Fibroblast of mammary gland (primary cell): ENCODE measurements at places on chromosomes 7 and 10.
A peak's percentile ranks its signal among the peaks of the same experiment; 100 is the strongest.

- no peak for DNase-seq
Observed at GRCh38 chr7:100352984-100353684, 4.8 kb upstream of the PILRB start.

GRCh38 chr10:88598055-88598454 lies 11.5 kb downstream of the LIPJ start:
- no peak for DNase-seq

- DNase-seq = no peak
Observed at GRCh38 chr7:116436305-116436826, 63.2 kb upstream of the CAV2 start.

DNA sequence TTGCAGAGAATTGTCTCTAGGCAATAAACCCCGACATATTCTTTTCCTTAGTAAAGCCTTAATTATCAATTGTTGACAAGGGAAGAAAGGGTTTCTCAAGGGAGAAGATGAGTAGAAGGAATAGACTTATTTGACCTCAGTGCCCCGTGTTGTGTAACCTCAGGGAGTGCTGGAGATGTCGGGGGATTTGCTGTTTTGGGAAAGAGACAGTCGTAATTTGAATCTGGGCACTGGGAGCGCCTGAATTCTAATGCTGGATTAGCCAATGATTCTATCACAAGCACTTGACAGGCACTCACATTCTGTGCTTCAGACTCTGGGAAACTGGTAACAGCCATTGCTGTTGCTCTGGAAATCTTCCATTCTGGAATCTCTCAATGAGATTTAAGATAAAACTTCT lies 13.8 kb upstream of the LMOD2 start:
- no peak for DNase-seq

DNA sequence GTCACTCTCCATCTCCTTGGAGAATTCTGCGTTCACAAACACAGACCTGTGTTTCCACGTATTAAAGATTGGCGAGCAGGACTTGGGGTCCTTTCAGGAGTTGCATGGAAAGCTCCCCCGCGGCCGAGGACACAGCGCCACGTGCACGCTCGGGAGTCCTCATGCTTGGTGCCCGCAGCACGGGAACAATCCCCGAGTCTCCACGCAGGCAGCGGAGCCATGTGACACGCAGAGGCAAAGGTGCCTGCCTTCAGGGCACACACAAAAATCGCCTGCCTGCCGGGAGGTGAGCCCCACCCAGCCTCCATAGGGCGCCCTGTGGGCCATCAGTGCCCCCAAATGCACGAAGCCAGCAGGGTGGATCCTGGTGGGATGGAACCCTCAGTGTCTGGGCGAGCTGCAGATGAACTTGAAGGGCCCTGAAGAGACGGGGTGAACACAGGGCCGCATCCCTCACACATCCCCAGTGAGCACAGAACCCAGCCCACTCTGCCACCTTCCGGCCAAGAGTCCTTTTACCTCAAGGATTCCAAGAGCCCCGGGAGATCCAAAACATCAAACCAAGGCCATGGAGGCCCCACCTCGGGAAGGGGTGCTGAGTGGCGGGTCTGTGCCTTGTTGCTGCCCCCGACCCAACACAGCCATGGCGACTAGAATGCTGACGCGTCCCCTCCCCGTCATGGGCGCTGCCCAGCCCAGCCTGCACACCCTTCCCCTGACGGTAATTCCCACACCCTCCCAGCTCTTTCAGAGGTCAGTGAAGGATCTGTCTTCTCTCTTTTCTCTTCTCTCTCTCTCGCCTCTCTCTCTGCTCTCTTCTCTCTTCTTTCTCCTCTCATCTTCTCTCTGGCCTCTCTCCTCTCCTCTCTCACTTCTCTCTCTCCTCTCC lies 55.9 kb downstream of the CFAP46 start:
- no peak for DNase-seq

- DNase-seq = peak; percentile 80
Observed at GRCh38 chr7:113730309-113730955, 188.4 kb downstream of the PPP1R3A start.

DNA sequence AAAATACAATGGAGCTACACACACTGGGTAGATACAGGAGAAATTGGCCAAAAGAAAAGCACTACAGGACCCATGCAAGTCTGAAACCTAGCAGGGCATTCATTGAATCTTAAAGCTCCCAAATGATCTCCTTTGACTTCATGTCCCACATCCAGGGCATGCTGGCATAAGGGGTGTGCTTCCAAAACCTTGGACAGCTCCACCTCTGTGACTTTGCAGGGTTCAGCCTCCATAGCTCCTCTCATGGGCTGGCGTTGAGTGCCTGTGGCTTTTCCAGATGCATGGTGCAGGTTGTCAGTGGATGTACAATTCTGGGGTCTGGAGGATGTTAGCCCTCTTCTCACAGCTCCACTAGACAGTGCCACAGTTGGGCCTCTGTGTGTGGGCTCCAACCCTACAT lies 626.3 kb upstream of the POT1 start:
- no peak for DNase-seq

- no peak for DNase-seq
Observed at GRCh38 chr7:158004123-158004490, 583.5 kb downstream of the PTPRN2 start.

DNA sequence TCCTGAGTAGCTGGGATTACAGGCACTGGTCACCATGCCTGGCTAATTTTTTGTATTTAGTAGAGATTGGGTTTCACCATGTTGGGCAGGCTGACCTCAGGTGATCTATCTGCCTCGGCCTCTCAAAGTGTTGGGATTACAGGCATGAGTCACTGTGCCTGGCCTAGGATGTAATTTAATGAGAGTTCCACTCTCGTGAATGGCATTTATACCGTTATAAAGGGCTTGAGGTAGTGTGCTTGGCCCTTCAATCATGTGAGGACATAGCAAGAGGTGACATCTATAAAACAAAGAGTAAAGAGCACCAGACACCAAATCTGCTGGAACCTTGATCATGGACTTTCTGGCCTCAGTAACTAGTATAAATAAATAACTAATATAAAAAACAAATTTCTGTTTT lies 93.5 kb upstream of the PPP1R9A start:
- DNase-seq = no peak

DNA sequence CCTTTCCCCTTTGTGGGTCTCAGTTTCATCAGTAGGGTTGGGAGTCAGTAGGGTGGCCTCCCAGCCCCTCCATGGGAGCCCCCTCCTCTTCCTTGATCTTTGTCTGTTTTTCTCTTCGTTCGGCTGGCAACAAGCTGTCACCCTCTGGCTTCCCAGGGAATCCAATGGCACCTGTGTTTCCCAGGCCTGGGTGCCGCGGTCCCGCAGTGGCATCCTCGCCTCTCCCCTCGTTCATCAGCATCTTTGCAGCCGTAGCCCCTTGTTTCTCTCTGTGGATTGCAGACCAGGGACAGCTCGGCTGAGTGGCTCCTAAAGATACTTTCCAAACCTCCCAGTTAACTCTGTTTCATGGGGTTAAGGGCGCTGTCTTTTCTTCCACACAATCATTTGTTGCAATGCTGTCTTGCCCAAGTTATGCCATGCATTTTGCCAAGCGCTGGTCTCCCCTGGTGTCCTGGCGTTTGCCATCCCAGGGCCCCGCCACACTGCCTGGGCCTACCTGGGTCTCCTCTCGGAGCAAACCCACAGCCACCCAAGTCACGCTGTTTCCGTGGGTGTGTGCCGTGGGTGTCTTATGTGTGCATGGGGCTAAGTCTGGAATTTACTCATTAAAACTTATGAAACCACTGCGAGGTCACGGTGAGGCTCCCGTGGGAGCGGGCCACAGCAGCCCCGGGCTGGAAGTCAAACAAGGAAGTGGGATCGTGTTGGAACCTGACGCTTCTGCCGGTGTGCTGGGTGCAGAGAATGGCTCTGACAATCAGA lies 189.4 kb upstream of the SHH start:
- no peak for DNase-seq

- DNase-seq = no peak
Observed at GRCh38 chr10:73867126-73867807, 7.1 kb downstream of the CAMK2G start.

DNA sequence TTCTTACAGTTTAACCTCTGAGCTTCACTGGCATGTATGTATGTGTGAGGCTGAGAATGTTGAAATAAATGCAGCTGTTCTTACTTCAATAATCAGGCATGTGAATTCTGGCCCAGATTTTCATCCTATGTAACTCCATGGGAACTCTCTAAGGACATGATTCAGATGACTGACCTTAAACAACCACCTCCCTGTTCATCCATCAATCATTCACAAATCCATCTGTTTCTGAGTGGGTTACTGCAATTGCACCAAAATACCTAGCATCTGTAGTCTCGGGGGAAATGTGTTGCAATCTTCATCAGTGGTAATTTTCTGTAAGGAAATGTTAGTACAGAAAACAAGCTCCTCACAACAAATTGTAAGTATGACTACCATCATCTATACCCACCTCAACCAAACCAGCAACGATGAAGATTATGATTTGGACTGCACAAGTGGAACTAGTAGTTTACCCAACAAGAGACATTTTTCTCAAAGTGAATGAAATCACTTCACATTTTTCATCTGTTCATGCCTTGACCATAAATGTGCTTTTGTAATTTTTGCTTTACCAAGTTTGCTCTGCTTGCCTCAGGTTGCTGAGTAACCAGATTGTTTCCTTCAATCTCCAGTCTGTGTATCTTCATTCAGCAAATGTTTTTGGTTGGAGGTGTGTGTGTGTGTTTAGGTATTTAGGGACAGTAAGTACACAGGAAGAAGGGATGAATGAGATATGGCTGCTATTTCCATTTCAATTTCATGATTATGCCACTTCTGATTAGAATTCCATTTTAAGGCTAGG lies 65.7 kb upstream of the FZD8 start:
- DNase-seq = peak; percentile 72

- DNase-seq = no peak
Observed at GRCh38 chr7:158494162-158494586, 93.4 kb downstream of the PTPRN2 start.

- DNase-seq = peak; percentile 20
Observed at GRCh38 chr7:32476816-32477648, 13.1 kb downstream of the LSM5 start.

GRCh38 chr7:64625114-64626082 lies 40.5 kb upstream of the ZNF107 start:
- DNase-seq = no peak

GRCh38 chr10:71547876-71548846 lies 151.4 kb downstream of the CDH23 start:
- DNase-seq = peak; percentile 27

DNA sequence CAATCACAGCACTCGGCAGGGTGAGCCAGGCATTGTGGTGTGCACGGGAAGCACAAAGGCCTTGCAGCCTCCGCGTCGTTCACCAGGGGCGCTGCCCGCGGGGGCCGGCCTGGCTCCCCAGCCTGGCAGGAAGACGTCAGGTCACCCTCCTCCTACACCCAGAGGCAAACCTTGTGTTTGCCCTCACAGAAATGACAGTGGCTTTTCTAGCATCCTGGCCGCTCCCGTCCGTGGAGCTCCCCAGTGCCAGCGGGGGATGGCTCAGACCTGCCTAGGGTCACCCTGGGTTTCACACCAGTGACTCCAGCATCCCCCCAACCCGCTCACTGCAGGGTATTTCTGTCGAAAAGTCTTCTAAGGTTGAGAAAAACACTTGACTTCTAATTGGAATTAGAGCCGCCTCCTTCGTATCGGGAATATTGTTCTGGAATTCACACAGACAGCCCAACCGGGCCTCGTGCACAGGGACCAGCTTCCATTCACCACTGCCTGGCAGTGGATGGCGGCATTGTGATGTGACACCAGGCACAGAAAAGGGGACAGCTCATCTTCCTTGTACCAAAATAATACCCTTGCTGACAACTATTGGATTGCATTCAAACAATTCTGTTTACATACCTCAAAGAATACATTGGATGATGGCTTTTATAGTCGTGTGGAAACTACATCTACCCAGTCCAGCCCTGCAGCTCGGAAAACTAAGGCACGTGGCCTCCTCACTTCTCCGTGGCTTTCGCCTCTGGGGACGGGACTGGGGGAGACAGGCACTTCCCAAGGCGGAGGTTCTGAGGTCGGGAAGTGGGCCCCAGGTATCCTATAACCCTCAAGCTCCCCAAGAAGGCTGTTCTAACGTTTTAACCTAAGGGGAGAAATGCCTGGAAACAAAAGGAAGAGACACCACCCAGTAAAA lies 109.0 kb downstream of the EBF3 start:
- no peak for DNase-seq

DNA sequence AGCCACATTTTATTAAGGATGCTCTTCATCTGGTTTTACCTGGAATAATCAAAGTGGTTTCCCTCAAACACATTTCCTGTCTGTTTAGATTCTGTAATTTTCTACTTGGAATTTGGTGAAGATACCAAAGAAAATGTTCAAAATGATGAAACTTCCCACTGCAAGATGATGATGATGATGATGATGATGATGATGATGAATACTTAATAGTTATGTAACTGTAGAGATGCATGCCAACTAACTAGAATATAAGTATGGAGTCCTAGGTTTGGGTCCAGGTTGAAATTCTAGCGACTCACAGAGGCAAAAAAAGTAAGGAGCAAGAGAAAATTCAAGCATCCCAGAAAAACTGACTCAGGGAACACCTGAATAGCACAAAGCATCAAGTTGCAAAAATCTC lies 104.0 kb upstream of the KIAA1217 start:
- DNase-seq = no peak

DNA sequence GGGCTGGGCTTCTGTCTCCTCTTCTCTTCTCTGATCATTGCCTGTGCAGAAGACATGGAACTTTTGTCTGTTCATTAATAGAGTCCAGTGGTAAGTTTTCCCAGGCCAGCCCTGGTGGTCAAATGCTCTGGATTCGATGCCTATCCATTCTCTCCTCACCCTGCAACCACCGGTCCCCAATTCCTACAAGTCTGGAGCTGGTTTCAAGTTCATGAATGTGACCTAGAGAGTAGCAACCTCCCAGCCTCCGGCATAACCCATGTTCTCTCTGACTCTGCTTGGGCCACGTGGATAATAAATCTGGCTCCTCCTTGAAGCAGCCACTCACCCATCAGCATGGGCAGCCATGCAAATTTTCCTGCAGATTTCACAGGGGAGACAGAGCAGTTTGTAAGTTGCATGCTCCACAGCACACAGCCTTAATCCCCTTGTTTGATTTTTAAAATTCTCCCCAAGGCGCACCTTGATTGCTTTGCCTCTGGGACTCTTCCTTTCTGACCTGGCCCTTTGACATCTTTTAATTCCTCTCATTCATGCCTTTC lies 37.3 kb upstream of the PDZD8 start:
- no peak for DNase-seq

DNA sequence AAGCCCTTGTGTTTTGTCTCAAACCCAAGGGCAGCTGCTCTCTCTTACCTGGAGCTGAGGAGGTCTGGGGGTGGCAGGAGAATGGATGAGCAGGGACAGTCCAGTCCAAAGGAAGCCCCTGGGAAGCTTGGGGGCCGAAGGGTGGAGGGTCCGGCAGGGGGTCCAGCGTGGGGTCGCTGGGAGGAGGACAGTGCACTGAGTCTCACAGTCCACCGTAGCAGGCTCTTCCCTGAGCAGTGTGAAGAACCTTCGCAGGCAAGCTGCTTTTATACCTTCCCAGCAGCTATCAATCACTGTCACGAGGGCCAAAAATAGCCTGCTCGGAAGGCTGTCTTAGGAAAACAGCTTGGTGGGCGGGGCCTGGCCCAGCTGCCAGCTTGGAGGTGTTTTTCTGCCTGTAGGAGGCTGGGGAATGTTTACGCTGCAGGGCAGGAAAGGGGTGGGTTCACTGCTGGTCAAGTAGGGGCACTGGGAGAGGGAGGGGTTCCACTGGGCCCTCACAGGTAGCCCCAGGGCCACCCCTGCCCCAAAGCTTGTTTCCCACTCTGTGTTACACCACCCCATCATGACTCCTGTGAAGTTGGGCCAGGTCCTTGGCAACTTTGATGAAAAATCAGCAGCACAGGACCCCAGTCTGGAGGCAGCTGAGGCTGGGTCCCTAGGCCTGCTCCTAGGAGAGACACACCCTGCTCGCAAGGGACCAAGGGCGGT lies at the start of gene DEPP1:
DEPP1 (minus strand) TSS at position 240 of the 711 bp plus-strand sequence. CDS start 779 bp downstream, outside the sequence.
- DNase-seq = peak; percentile 90
